NCI-H2081 treated with DMSO at 0.1 percent for 48 hours (cell line): ENCODE measurements at places on chromosomes 4 and X.
A peak's percentile ranks its signal among the peaks of the same experiment; 100 is the strongest.

DNA sequence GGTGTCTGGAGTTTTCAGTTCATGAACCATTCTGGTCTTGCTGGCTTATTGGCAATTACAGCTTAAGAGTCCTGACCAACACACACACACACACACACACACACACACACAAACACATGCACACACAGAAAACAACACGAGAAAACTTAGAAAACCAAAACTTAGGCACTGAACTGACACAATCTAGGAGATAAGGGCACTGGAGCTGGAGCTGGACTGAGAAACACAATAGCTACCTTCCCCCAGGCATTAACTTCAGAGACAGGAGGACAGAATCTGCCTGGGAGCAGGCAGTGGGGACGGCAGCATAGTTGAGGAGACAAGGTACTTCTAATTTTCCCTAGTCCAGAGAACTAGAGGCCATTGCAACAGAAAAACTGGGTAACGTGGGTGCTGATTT, 62.3 kb downstream of the LNX1 start:
- no peak for DNase-seq

DNA sequence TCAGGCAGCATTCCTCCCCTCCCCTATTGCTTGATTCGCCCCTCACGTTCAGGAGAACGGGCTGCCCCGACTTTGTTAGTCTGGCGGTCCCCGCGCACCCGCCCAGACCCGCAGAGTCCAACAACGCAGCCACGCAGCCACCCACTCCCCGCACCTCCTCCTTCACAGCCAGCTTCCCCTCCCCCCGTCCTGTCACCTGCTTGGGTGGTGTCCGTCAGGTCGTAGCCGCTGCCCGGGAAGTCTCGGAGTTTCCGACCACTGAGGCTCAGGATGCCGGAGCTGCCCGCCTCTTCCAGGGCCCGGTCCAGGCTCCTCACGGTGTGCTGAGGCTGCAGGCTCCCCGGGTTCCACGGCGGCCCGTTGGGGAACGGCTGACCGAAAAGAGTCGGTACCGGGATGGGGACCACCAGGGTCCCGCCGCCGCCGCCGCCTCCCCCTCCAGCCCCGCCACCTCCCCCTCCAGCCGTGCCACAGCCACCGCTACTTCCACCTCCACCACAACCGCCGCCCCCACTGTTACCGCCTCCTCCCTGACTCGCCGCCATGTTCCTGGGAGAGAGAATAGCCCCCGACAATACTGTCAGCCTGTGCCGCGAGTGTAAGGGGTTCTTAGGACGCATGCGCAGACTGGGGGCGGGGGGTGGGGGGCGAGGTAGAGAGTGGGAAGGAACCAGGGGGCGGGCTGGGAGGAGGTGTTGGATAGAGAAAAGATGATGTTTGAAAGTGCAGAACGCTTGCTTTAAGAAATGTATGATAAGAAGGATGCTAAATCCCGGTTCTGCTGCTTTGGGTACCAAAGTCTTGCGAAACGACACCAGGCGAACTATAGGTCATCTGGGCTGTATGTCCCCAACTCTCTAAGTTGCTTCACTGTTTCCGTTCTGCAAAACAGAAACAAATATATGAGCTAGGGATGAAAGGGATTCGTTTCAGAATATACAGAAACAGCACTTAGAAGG, at the start of gene LRCH2:
LRCH2 (minus strand) TSS at position 600 of the 959 bp plus-strand sequence; CDS start at position 545, 55 bp downstream.
- no peak for DNase-seq

DNA sequence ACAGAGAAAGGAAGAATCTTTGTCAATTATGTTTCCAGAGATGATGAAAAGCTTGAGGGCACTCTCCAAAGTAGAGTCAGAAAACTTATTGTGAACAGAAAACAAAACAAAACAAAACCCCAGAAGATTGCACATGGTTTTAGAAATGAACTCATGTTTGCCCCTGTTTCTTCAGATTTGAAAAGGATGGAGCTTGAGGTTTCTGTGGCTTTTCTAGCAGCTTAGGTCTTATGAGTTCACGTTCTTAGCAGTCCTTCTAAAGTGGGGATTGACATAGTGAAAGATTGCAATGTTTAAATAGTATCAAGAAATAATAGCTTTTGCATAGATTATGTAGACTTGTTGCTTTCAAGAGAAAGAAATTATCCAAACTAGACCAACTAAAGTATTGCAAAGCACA, 421.8 kb downstream of the GBA3 start:
- no peak for DNase-seq

- peak; percentile 62 for DNase-seq
Observed at GRCh38 chrX:17459008-17459611, 84.1 kb downstream of the NHS start.

GRCh38 chr4:32884198-32884597, 2164.0 kb downstream of the PCDH7 start:
- no peak for DNase-seq

DNA sequence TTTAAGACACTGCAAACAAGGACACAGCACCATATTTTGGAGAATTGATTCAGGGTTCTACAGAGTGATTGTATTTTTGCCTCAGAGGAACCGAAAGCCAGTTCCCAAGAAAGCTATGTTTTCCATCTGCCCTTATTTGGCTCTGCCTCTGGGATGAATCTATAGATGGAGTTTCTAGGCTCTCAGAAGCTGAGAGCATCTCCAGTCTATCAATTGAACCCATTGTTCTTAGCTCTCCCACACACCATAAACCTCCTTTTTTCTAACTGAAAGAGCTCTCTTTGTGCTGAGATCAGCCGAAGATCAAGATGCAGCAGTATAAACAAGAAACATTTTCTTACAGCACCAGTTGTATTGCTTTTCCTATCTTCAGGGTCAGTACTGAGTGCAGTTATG, 16.9 kb downstream of the PLP1 start:
- no peak for DNase-seq

DNA sequence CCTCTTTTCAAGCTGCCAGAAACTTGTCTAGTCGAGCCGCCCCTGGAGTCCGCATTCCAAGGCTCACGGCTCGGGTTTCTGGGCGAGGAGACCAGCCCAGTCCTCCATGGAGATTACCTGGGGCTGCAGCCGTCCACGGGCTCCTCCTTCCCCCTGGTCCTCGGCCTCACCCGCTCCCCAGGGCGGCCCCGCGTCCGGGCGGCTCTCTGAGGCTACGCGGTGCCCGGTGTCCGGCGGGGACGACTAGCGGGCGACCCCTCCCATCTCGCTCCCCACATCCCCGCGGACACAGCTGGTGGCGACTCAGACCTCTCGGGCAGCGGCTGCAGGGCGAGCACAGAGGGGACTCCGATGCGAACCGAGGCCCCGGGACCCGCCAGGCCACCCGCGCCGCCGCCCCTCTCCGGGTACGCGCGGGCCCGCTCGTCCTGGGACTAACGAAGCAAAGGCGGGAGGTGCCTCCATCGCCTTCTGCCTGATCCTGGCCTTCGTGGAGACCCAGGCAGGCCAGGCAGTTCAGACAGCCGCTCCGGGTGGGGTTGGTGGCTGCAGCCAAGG, 159.4 kb downstream of the TRAM1L1 start:
- DNase-seq: no peak

GRCh38 chrX:69158166-69158980, 6.9 kb downstream of the PJA1 start:
- no peak for DNase-seq

DNA sequence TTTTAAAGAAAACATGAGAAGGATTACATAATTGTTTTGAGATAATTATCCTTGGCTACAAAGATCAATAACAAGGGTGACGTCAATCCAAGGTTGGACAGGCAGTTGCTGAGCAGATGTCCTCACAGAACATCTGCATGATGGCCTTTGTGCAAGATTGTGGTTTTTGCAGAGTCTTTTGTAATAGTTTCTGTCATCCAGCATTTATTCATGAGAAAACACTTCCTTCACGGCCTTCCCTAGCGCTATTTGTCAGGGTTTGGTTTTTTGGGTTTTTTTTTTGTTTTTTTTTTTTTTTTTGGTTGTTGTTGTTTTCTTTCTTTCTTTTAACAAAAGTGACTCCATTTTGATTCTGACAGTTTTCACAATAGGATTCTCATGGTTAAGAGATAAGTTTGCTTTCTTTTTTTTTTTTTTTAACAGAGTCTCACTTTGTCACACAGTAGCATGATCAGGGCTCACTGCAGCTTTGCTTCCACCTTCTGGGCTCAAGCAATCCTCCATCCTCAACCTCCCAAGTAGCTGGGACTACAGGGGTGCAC, 31.5 kb upstream of the ELF2 start:
- DNase-seq: no peak

GRCh38 chr4:146437778-146438177, 84.0 kb downstream of the SLC10A7 start:
- DNase-seq: no peak

GRCh38 chr4:37054531-37055077, 189.9 kb upstream of the NWD2 start:
- no peak for DNase-seq

DNA sequence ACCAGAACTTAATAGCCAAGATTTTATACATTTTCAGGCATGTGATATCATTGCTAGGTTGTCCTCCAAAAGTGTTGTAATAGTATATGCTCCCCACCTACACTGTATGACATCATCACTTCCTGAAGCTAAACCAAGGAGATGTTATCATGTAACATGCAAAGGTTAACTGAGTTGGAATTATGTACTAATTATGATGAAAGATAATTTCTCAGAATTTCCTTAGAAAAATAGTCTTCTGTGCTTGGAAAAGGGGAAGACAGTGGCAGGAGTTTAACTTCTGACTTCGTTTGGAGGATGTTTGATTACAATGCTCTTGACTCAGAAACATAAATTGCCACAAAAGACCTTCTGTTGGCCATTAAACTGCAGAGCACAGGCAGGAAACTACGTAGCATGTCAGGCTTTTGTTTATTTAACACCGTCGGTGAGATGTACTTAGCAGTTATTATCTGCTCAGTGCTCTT, 83.6 kb upstream of the GUCY1A1 start:
- DNase-seq: no peak

DNA sequence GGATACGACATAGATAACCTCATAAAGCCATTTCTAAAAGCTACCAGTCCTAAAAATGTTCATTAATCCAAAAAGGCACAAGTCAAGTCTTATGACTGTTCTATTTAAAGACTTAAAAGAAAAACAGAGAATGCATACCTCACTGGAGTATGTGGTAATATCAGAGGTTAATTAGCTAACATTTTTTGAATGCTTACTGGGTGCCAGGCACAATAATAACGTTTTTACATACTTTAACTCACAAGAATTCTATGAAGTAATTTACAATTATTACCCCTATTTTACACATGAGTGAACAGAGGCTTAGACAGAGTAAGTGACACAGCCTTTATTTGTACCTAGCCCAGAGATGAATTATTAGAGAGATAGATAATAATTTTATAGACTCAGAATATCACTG, 207.5 kb downstream of the PDGFC start:
- DNase-seq: no peak

DNA sequence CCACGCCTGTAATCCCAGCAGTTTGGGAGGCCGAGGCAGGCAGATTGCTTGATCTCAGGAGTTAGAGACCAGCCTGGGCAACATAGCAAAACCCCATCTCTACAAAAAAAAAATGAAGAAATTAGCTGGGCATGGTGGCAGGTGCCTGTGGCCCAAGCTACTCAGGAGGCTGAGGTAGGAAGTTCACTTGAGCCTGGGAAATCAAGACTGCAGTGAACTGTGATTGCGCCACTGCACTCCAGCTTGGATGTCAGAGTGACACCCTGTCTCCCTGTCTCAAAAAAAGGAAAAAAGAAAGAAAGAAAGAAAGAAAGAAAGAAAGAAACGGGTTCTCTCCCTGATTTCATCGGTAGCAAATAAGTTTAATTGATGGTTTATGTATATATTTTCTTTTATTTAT, 64.6 kb upstream of the ESX1 start:
- DNase-seq: no peak

DNA sequence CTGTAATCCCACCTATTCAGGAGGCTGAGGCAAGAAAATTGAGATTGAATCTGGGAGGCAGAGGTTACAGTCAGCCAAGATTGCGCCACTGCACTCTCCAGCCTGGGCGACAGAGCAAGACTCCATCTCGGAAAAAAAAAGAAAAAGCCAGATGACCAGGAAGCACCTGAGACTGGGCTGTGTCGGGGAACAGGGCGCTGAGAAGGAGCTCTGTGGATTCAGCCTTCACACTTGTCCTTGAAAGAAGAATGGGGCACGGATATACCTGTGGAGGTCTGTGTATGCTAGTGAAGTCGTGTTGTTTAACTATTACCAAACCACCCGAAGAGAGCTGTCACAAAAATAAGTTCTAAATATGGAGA, 39.3 kb upstream of the TADA2B start:
- DNase-seq: no peak

DNA sequence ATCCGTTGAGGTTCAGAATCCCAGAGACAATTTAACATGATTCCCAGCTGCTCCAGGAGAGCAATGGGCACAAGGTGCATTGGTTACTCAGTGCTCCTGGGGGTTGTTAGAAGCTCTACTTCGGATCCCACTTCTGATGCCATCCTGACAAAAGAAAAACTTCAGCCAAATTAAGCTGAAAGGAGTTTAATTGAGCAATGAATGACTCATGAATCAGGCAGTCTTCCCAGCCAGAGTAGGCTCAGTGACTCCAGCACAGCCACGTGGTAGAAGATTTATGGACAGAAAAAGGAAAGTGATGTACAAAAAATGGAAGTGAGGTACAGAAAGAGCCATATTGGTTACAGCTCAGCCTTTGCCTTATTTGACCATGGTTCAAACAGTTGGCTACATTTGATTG, 95.7 kb downstream of the PWWP3B start:
- DNase-seq: no peak

DNA sequence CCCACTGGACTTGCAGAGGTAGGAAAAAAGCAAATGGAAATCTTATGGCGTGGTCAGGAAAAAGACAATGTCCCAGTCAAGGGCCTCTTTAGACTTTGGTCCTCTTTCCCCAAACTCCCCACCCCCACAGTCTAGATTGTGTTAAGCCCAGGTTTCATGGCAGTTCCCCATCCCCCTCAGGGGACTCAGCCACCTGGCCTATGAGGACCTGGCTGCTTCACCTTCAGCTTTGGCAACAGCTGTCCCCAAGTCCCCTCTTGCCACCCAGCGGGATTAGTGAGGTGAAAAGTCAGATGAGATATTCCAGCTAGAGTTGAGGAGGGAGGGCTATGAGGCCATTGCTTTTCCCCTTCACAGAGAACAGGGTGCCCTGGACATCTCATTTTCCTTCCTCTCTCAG, 457 bp downstream of the RIPPLY1 start:
- DNase-seq: no peak

- DNase-seq: no peak
Observed at GRCh38 chrX:6384371-6384770, 150.5 kb downstream of the VCX3A start.

GRCh38 chrX:2701600-2701999, 10.5 kb downstream of the CD99 start:
- no peak for DNase-seq

DNA sequence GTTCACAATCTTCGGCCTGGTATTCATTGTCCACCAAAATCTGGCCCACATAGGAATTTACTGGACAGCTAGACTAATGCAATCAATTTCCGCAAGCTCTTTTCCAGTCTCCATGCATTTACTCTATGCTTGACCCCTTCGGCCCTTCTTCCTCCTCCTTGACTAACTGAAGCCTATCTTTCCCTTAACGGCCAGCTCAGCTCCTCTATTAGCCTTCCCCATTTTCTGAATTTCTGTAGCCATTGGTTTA, 1.2 kb upstream of the PHKA2 start:
- DNase-seq: no peak

- no peak for DNase-seq
Observed at GRCh38 chr4:139279760-139280620, at the start of gene MGARP. Gene MGARP (minus strand): TSS chr4:139280225. CDS start chr4:139280158, 67 bp downstream.

GRCh38 chrX:132821974-132822633, 136.3 kb downstream of the HS6ST2 start:
- DNase-seq: no peak
